ENCODE measurements at places on chromosomes 3 and 15. TPM values are rescaled to one million over a fixed set of nuclear protein-coding genes. Genes with fewer than 3 reads are reported as not detected.

Gene SEMA3G
- 3.6 TPM for total RNA-seq

DNA sequence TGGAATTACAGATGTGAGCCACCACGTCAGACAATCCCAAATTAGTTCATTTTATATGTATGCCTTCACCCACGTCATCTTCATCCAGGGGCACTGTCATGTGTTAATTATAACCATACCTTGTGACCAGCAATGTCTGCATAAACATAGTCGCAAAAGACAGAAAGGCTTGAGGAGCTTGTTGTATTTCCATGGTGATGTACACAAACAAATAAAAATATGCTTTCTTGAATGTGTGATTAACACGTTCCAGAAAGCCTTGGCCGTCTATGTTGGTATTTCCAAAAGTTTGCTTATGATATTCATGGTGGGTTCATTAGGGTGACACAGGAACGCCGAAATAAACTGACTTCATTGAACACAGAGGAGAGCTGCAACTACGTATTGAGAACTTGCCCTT is 524.7 kb upstream of the ZNF717 start:
- no peak overlapping the region for H3K4me3 ChIP-seq
- no peak for DNase-seq
- H3K27me3 ChIP-seq = no peaks in the 10 kb centered on the region
- no peaks in the 10 kb centered on the region for H3K4me1 ChIP-seq
- H3K36me3 ChIP-seq = no peaks in the 10 kb centered on the region

Gene SPPL2A
- total RNA-seq = 96.3 TPM

GRCh38 chr3:98513091-98513511 is 9.6 kb downstream of the CLDND1 start:
- no peak overlapping the region for H3K4me3 ChIP-seq
- no peaks in the 10 kb centered on the region for H3K4me1 ChIP-seq
- no peak overlapping the region for H3K27ac ChIP-seq
- no peak for DNase-seq
- H3K36me3 ChIP-seq = no peaks in the 10 kb centered on the region

DNA sequence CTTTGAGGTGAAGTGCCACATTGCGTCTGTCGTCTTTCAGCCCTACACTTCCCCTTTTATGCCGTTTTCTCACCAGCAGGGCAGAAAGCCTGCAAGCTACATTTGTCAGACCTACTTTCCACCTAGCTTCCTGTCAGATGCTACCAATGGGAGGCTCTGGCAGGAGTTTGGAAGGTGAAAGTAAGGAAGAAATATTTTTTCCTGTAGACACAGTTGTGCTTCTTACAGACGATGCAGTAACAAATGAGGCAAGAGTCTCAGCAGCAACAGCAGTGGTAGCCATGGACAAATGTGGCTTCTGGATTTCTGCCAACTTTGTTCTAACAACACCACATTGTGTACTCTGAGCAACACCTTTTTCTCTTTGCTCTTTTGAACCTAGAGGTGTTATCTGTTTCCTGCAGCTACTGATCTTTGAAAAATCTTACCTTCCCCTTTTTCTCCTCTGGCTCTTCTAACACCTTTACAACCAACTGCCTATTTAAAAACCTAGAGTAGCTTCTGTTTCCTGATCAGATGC is 70.6 kb upstream of the STT3B start:
- no peak overlapping the region for H3K4me3 ChIP-seq
- no peaks in the 10 kb centered on the region for H3K4me1 ChIP-seq
- H3K27me3 ChIP-seq = no peaks in the 10 kb centered on the region
- DNase-seq = no peak

Gene HGD
- total RNA-seq = 0.40 TPM

- H3K4me1 ChIP-seq = peaks cover 7% of the 10 kb centered on the region
- H3K27me3 ChIP-seq = no peaks in the 10 kb centered on the region
- H3K4me3 ChIP-seq = peak overlapping the region; percentile 90
- no peak for DNase-seq
Measured at GRCh38 chr3:120742849-120743365, 363 bp downstream of the GTF2E1 start.

DNA sequence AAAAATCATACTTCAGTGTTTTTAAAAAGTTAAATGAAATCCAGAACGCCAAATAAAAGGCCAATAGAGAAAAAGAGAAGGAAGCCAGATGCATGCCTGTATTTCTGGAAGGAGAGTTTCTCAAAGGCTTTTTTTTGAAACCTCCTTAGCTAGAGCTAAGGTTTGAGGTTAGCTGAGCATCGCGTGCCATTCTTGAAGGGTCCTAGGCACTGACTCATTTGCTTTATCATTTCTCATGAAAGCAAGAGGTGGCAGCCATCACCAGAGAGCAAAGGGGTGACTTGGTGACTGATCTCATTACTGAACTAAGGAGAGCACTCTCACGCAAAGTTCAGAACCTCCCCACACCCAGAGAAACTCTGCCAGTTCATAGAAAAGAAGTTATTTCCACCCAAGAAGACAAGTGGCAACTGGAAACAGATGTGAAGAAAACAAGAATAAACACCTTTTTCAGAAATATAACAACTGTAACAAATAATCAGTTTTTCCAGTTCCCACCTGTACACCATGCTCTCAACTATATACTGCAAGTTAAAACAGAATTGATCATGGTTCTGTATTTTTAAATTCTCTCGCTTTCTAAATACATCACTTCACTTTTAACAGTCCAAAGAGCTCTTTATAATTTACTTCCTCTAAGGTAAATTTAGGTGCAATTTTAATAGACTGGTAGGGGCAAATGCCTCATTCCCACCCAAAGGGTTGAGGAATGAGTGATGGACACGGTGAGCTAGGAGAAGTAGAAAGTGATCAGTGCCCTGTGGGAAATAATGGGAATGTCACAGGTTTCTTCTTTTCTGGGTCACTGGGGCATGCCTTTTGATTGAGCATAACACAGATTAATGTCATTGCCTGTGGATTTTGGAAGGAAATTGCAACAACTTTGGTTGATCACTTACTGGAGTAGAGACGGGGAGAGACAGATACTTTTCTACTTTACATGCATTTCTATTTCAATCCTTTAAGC is 24.7 kb downstream of the GPR15 start:
- no peaks in the 10 kb centered on the region for H3K4me1 ChIP-seq
- no peak overlapping the region for H3K27ac ChIP-seq

Gene CASR
- total RNA-seq = 0.22 TPM

DNA sequence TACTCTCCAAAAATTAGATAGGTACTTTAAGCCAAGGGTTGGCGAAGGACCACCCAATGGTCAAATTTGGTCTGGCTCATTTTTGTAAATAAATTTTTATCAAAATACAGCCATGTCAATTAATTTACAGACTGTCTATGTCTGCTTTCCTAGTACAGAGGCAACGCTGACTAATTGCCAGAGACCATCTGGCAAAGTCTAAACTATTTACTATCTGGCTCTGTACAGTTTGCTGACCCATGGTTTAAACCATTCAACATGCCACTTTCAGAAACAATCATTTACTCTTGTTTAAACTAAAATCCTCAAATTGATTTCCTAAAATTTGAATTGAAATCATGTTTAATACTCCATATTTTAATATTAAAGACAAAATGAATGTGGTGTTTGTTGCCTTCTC is 25.9 kb downstream of the CBLB start:
- peaks cover 6% of the 10 kb centered on the region for H3K4me1 ChIP-seq
- H3K4me3 ChIP-seq = no peak overlapping the region
- H3K27ac ChIP-seq = no peak overlapping the region
- no peaks in the 10 kb centered on the region for H3K36me3 ChIP-seq
- no peaks in the 10 kb centered on the region for H3K27me3 ChIP-seq

DNA sequence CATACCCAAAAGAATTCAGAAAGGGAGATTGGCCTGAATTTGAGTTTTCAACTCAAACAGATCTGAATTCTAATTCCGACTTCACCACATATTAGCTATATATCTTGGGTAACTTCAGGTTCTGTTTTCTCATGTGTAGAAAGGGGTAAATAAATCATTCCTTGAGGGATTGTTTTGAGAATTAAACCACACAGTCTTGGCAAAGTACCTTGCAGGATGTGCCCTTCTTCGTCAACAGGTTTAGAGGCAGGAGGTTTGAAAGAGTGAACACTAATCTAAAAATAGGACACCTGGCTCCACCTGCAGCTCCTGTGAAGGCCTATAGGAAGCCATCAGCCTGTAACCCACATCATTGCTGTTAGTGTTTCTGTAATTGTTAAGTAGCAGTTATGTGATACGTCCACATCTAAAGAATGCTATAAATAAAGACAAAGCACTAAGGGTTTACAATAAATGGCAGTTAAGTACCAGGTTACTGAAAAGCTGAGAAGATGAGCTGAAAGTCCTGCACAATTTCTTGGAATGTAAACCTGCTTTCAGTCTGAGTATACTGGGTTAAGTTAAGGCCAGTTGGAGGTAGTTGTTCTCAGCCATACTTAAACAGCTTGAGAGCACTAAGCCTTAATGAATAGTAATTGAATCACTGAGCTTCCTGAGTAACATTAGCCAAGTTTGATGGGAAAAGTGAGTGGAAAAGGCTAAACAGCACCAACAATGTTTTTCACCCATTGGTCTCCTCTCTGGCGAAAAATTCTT is 6.0 kb downstream of the CCDC80 start:
- H3K36me3 ChIP-seq = no peaks in the 10 kb centered on the region
- H3K4me1 ChIP-seq = peaks cover 22% of the 10 kb centered on the region
- no peaks in the 10 kb centered on the region for H3K27me3 ChIP-seq

DNA sequence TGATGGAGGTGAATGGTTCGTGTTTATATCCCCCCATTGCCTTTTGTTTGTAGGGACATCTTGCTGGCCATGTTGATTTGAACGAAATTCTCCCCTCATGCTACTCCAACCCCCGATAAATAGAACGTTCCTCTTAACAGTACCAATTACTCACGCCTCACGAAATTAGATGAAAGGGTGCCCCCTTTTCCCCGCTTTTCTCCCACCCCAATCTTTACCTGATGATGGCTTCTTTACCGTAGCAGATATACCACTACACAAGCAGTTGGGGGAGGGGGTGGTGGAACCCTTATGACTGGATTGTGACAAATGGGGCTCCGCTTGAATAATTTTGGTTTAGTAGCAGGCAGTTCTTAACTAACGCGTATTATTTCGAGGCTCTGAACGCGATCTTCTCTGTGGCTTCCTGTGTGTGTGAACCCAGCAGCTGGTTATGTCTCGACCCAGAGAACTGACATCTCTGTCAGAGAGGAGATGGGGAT is 1.1 kb downstream of the PIAS1 start:
- peak; percentile 18 for DNase-seq
- H3K27ac ChIP-seq = peak overlapping the region; percentile 60
- H3K27me3 ChIP-seq = no peaks in the 10 kb centered on the region
- H3K36me3 ChIP-seq = no peaks in the 10 kb centered on the region
- H3K4me1 ChIP-seq = peaks cover 3% of the 10 kb centered on the region

- H3K4me3 ChIP-seq = no peak overlapping the region
- peaks cover 19% of the 10 kb centered on the region for H3K4me1 ChIP-seq
- H3K27me3 ChIP-seq = no peaks in the 10 kb centered on the region
- no peak for DNase-seq
Measured at GRCh38 chr3:124831628-124832199, 55.5 kb downstream of the ITGB5 start.

- no peaks in the 10 kb centered on the region for H3K4me1 ChIP-seq
- H3K4me3 ChIP-seq = no peak overlapping the region
- no peaks in the 10 kb centered on the region for H3K27me3 ChIP-seq
- no peak overlapping the region for H3K27ac ChIP-seq
- no peak for DNase-seq
Measured at GRCh38 chr15:59830098-59830497, 141.0 kb upstream of the BNIP2 start.

- H3K36me3 ChIP-seq = no peaks in the 10 kb centered on the region
- H3K4me3 ChIP-seq = no peak overlapping the region
- peaks cover 20% of the 10 kb centered on the region for H3K4me1 ChIP-seq
- no peaks in the 10 kb centered on the region for H3K27me3 ChIP-seq
- H3K27ac ChIP-seq = peak overlapping the region; percentile 57
Measured at GRCh38 chr3:184593220-184593927, 31.8 kb downstream of the EPHB3 start.

- no peak overlapping the region for H3K4me3 ChIP-seq
- no peaks in the 10 kb centered on the region for H3K27me3 ChIP-seq
- no peak overlapping the region for H3K27ac ChIP-seq
Measured at GRCh38 chr15:100623301-100623700, 20.9 kb downstream of the ASB7 start.

Gene ERC2
- total RNA-seq = 6.0 TPM

DNA sequence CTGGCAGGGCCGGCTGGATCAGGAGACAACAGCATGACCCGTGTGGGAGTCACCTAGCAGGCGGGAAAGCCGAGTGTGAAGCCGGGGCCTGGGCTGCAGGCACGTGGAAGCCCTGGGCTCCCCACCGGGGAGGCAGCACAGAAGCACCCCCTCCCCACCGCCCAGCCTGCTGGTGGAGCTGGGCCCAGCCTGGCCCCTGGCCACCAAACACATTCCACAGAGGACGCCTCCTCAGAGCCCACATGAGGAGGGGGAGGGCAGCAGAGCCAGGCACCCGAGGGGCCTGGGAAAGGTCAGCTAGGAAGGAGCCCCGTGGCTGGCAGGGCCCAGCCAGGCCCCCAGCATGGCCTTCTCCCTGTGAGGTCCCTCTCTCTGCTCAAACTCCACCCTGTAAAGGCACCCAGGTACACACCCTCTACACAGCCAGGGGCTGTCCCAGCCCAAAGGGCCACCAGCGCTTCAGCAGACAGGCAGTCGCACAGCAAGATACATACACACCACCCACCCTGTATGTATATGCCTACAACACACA is 4.5 kb downstream of the PLXNB1 start:
- peaks cover 41% of the 10 kb centered on the region for H3K4me1 ChIP-seq
- no peaks in the 10 kb centered on the region for H3K27me3 ChIP-seq
- peak; percentile 75 for DNase-seq

Gene SPINT1
- total RNA-seq = 5.2 TPM

Gene TM4SF4
- not detected for total RNA-seq

GRCh38 chr3:140273542-140274195 is 338.7 kb downstream of the CLSTN2 start:
- H3K27ac ChIP-seq = no peak overlapping the region
- no peak overlapping the region for H3K4me3 ChIP-seq
- no peaks in the 10 kb centered on the region for H3K27me3 ChIP-seq
- no peak for DNase-seq
- no peaks in the 10 kb centered on the region for H3K36me3 ChIP-seq

Gene PPM1L
- 10.2 TPM for total RNA-seq

GRCh38 chr3:3737531-3737930 is 61.7 kb upstream of the LRRN1 start:
- no peaks in the 10 kb centered on the region for H3K36me3 ChIP-seq
- no peaks in the 10 kb centered on the region for H3K4me1 ChIP-seq
- H3K27ac ChIP-seq = no peak overlapping the region
- no peak for DNase-seq

Gene DAZL
- not detected for total RNA-seq

- no peak overlapping the region for H3K4me3 ChIP-seq
- H3K4me1 ChIP-seq = no peaks in the 10 kb centered on the region
- no peaks in the 10 kb centered on the region for H3K36me3 ChIP-seq
- DNase-seq = no peak
- no peak overlapping the region for H3K27ac ChIP-seq
Measured at GRCh38 chr3:127858937-127859336, 36.6 kb upstream of the MGLL start.

- peak; percentile 24 for DNase-seq
- H3K4me1 ChIP-seq = peaks cover 12% of the 10 kb centered on the region
- no peaks in the 10 kb centered on the region for H3K36me3 ChIP-seq
- H3K27me3 ChIP-seq = no peaks in the 10 kb centered on the region
- H3K27ac ChIP-seq = no peak overlapping the region
- H3K4me3 ChIP-seq = no peak overlapping the region
Measured at GRCh38 chr3:123350971-123351370, 97.9 kb downstream of the ADCY5 start.

GRCh38 chr3:43865351-43865750 is 174.6 kb downstream of the ABHD5 start:
- H3K36me3 ChIP-seq = no peaks in the 10 kb centered on the region
- H3K27ac ChIP-seq = no peak overlapping the region
- no peaks in the 10 kb centered on the region for H3K27me3 ChIP-seq
- no peak for DNase-seq
- H3K4me3 ChIP-seq = no peak overlapping the region
- no peaks in the 10 kb centered on the region for H3K4me1 ChIP-seq

Measured in ovary (tissue), 10 donors.